Effector memory CD4-positive, alpha-beta T cell (primary cell): ENCODE measurements at places on chromosomes 12 and 14.

DNA sequence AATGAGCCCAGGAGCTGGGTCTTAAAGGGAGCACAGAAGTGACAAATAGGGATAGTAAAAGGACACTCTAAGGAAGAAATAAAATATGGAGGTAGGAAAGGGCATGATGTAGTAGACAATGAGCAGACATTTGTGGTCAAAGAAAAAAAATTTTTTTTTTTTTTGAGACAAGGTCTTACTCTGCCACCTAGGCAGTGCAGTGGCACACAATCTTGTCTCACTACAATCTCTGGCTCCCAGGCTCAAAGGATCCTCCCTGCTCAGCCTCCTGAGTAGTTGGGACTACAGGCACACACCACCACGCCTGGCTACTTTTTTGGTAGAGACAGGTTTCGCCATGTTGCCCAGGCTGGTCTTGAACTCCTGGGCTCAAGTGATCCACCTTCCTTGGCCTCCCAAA lies 8.5 kb downstream of the FKBP3 start:
- DNase-seq, result no peak

DNA sequence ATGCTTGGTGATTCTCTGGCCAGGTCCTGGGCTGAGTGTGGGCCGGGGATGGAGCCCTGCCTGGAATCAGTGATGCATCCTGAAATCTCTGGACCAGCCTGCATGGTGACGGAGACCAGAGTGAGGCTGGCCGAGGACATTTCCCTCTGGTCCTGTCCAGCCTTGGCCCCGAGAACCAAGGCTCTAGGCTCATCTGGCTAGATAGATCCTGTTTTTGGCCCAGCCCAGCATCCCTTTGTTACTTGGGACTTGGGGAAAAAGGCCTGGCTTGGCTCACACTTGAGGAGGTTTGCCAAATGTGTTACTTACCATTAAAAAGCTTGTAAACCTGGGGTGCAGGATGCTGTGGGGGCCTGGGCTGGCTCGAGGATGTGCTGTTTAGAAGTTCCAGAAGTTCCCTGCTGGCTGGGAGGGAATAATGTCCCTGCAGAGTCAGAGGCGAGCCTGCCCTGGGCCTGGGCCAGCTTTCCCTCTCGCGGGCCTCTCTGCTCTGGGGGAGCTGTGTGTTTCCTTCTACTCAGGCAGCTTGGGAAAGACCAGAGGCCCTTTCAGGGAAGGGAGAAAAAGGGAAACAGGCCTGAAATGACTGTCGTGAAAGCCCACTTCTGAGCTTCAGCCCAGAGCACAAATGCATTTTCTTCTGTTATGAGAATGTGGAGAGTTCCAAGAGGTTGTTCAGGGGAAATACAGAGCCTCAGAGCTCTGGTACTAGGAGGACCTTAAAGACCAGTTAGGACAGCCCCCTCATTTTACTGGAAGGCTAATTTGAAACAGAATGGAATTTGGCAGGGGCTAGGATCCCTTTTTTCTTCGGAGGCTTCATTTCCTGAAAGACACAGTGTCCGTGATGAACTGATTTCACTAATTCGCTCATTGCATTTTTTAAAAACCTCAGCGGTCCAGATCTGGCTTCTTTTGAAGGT lies 47.2 kb upstream of the CTDSP2 start:
- DNase-seq, result no peak

- DNase-seq, result no peak
Measured at GRCh38 chr14:23829736-23830471, 123.7 kb upstream of the DHRS4 start.

- DNase-seq, result no peak
Measured at GRCh38 chr12:69092137-69092536, 147.2 kb upstream of the CPSF6 start.

GRCh38 chr14:89134640-89135039 lies 282.4 kb downstream of the FOXN3 start:
- no peak for DNase-seq

GRCh38 chr12:8784290-8784888 lies 38.0 kb upstream of the A2ML1 start:
- no peak for DNase-seq

DNA sequence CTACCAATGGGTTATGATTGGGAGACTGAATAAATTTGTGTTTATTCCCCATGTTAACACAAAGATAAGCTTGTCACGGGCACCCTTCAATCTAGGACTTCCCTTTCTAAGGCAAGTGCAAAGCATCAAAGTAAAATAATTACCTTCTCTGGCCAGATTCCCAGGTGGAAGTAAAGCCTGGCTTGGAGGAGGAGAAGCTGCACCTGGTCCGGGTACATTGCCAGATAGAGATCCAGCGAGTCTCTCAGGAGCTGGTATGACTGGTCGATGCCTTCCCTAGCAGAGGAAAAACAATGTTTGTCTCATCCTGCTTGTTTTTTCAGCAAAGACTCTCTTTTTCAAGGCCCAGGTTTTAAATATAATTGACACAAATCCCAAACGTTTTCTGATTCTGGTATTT lies 24.9 kb downstream of the FBXO21 start:
- DNase-seq, result no peak

DNA sequence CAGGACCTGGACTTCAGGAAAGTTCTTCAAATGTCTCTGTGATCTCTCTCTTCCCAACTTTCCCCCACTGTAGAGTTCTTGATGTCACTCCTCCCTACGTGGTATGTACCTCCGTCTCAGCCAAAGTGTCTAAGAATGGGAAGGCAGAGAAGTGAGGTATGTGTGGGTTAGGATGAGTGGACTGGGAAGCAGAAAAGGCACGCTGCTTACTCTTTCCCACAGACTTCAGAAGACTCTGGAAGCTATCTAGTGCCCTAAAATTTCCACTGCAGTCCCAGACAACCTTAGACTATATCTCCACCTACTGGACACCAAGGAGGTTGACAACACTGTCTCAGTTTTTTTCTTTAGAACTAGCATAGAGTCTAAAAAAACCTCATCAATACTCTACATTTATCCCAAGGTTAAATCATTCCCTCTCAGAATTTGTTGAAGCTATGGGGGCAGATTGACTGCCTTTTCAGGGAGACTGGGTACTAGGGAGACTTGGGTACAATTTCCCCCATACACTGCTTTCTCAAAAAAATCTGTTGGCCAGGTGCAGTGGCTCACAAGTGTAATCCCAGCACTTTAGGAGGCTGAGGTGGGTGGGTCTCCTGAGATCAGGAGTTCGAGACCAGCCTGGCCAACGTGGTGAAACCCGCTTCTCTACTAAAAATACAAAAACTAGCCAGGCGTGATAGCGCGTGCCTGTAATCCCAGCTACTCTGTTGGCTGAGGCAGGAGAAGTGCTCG lies 20.6 kb upstream of the ITGA5 start:
- no peak for DNase-seq
